Fibroblast of lung (primary cell): ENCODE measurements at places on chromosomes 16 and 17. TPM values are rescaled to one million over a fixed set of nuclear protein-coding genes. Genes with fewer than 3 reads are reported as not detected.

DNA sequence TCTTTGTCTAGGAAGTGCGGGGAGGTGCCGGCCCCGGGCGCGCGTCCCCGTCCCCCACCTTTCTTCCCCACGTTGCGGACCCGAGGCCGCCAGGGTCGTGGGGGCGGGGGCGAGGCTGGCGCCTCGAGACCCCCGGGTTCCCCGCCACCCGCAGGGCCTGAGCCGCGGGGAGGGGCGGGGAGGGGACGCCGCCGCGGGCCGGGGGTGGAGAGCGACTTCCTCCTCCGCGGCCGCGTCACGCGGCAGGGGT, 1.8 kb upstream of the ACTG1 start:
- DNase-seq, result no peak

DNA sequence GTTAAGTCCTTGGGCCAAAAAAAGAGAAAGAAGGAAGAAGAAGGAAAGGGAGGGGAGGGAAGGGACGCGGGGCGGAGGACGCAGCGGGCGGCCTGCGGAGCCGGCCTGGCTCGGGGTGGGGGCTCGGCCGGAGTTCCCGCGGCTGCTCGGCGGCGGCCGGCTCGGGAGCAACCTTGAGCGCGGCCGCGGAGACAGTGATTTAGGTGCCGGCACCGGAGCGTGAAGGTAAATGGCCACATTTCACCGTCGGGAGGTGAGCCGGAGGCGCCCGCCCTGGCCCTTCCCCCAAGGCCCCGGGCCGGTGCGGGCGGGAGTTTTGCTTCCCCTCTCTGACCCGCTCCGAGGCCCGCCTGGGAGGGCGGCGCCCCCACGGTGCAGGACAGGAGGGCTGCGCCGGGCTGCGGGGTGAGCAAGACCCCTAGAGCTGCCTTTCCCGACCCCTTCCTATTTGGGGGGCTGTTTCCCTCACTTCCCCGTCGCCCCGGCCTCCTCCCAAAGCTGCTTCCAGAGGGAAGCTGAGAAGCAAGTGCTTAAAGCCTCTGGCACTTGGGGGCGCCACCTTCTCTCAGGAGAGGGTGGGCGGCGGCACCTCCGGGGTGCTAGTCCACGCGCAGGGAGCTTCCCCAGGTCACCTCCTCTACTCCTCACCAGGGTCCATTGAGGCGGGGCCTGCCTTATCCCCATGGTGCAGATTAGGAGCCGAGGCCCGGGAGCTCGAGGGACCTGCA, 56.5 kb downstream of the MRM1 start:
- peak; percentile 12 for DNase-seq

GRCh38 chr17:351875-352420, 659 bp downstream of the RPH3AL start:
- DNase-seq, result no peak

The CPNE7 gene
- total RNA-seq, result 13.1 and 53.0 TPM in 2 replicates

The CNTNAP4 gene
- not detected in 2 replicates for total RNA-seq

GRCh38 chr17:17343896-17344506, 40.8 kb downstream of the NT5M start:
- DNase-seq, result no peak

- peak; percentile 71 for DNase-seq
These were observed 66.9 kb upstream of the RCVRN start for GRCh38 chr17:9971991-9972390.

- no peak for DNase-seq
These were observed 416.8 kb upstream of the SALL1 start for GRCh38 chr16:51567911-51568310.

The SPN gene
- not detected in 2 replicates for total RNA-seq
